Activated CD8-positive, alpha-beta T cell treated with anti-CD3 and anti-CD28 coated beads for 36 hours (primary cell): ENCODE measurements at places on chromosomes 6 and 20. TPM values are rescaled to one million over a fixed set of nuclear protein-coding genes. Genes with fewer than 3 reads are reported as not detected.

GRCh38 chr6:41960028-41960427, 18.4 kb upstream of the CCND3 start:
- no peak for DNase-seq

NUP43 gene
- total RNA-seq, result 75.8 TPM

GRCh38 chr6:93794166-93794565, 374.8 kb upstream of the EPHA7 start:
- no peak for DNase-seq

DNA sequence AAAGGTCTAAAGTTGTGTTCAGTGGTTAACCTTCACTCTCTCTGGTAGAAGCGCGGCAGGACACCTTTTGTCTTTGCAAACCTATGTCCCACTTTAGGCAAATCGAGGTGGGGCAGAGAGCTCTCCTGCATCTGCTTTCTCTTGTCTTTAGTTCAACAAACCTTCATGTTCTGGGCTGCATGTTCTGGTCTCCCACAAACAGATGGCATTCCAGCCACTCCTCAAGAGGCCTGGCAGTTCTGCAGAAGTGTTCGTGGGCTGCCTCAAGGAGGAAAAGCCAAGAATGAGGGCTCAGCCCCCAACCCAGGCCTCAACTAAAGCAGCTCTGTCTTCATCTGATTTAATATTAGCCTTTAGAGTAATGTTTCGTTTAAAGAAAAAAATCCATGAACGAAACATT, 82.2 kb downstream of the SOD2 start:
- no peak for DNase-seq

GRCh38 chr6:21228411-21228810, 365.1 kb upstream of the SOX4 start:
- no peak for DNase-seq

DNA sequence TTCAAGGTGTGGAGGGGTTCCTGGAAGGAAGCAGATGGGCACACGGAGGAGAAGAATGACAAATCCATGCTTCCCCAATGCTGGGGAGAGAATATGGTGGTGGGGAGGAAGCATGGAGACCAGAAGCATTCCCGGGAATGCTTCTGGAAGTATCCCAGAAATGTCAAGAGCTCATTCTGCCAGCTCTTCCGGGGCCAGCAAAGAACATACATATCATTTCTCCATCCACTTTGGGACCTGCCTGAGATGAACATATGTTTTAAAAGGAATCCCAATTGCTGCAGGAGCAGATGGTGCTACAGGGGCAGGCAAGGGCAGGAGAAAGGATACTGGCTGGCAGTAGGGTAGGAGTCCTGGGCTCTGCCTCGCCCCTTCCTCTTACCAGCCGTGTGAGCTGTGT, 37.9 kb upstream of the CCDC167 start:
- no peak for DNase-seq

DNA sequence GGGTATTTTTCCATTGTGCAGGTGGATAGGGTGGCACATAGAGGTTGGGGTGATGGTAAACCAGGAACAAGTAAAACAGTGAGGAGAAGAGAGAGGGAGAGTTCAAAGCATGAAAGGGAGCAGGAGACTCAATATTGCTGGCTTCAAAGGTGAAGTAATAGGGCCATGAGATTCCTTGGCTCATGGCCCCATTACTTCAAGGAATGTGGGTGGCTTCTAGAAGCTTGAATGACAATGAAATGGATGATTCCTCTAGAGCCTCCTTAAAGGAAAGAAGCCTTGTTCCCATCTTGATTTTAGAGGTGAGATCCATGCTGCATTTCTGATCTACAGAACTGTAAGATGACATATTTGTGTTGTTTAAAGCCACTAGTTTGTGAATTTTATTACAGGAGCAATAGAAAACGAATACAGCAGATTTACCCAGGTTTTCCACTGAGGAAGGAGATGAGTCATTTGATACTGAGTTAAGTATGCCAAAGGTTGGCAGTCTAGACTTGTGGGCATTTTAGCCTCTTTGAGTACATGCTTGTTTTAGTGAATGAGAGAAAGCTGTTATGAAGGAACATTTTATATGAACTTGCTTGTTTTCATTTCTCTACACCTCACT, 110.4 kb downstream of the PLCB4 start:
- DNase-seq, result no peak

DNA sequence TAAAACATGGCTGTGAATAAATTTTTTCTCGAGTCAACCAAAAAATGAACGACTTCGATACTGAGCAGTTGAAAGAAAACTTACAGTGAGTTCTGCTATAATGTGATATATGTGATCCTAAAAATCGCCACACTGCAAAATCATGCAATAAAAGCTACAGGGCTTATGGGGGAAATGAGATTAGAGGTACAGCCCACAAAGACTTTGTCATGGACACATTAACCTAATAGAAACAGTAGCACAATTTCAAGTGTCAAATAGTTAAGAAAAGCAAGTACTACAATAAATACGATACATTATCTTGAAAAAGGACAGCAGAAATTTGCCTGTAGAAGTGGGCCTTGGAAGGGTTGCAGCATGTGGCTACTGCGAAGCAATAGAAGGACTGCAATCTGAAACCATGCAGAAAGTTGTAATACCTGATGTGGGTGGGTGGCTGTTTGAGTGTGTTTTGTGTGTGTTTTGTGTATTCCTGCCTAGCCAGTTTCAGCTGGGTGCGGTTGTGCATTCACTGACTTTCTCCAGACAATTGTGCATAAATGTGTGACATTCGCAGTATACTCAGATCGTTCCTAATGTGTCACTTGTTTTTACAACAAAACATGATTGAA, 79.1 kb downstream of the RPP40 start:
- no peak for DNase-seq

DNA sequence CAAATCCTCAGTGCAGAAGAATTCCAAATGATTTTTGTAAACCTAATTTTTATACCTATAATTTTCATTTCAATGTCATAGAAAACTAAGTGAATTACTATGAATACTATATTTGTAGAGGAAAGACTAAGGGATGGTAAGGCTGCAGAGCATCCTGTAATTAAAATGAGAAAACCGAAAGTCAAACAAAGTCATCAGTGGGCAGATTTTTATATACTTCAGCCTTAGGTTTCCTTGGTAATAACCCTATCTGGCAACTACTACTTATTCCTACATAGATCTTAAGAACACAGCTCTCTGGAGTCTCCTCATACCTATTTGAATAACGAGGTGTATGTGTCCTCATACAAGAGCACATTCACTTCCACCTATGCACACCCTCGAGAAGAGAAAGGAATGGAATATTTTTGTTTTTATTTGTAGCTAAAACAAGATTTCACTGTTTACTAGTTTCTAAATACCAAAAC, 117.9 kb upstream of the SGK1 start:
- no peak for DNase-seq

- DNase-seq, result no peak
Measured at GRCh38 chr6:77097940-77098339, 365.4 kb downstream of the HTR1B start.

HSPA1A gene
- 37.8 TPM for total RNA-seq

DNA sequence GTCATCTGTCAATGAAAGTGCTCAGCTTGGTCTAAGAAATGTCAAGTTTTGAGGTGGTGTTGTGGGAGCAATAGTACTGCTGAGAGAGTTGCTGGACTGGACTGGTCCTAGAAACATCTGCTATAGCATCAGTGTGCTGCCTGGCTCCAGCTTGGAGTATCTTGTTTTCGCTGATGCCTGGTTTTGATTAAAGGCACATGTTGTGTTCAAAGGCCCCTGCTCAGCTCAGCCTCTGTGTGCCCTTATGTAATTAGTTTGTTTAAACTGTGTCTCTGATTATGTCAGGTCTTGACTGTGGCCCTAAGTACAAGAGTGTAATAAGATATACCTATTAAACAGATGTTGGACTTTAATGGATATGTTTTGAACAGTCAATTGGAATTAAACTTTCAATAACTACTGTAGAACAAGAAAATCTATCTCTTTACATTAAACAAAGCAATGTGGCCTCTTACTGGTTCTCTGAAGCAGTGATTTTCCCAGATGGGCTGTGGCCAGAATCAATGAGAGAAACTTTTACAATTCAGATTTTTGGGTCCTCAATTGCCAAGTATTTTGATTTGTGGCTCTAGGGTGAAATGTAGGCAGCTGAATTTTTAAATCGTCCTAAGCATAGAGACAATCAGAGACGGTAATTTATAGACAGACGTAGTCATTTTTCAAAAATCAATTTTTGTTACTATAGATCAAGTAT, 668.2 kb downstream of the DHX35 start:
- DNase-seq, result no peak

DNA sequence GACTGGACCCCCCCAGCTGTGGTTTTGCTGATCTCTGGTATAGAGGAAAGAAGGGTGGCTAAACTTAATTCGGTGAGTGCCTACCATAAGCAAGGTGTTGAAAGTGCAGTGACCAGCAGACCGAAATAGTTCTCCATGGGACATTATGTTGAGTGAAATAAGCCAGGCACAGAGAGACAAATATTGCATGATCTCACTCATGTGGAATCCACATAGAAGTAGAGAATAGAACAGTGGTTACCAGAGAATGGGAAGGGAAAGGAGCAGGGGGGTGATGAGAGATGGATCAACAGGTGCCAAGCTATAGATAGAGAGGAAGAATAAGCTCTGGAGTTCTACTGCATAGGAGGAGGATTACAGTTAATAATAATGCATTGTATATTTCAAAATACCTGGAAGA, 9.7 kb upstream of the GCNT2 start:
- no peak for DNase-seq

GRCh38 chr6:162973151-162973872, 245.5 kb downstream of the PACRG start:
- DNase-seq, result no peak
